ENCODE measurements at places on chromosomes 16 and 17.

GRCh38 chr16:53504665-53505064, 1.7 kb upstream of the AKTIP start:
- peak; percentile 17 for DNase-seq

GRCh38 chr16:28925386-28926228, 569 bp upstream of the RABEP2 start:
- peak; percentile 80 for DNase-seq

DNA sequence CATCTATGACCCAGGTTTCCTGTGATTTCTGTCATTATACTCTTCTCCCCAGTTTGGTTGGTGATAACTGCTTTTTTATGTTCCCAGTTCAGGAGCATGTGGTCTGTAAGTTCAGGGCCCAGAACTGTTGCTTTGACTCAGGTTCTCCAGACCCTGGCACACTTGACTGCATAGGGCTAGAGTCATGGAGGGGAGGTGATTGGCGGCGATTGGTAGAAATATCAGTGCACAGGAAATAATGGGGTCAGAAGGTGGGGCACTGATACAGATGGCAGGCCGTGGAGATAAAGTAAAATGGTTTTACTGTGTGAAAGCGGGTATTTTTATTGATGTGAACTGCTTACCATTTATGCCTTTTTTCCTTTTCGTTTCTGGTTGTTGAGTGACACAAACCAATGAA, 28.7 kb downstream of the TAC4 start:
- DNase-seq = no peak

GRCh38 chr16:53893731-53894435, 189.9 kb downstream of the FTO start:
- DNase-seq = peak; percentile 45

- no peak for DNase-seq
Observed at GRCh38 chr16:4879049-4879448, 31.8 kb downstream of the UBN1 start.

GRCh38 chr17:80695979-80696378, 151.3 kb downstream of the RPTOR start:
- DNase-seq = no peak

DNA sequence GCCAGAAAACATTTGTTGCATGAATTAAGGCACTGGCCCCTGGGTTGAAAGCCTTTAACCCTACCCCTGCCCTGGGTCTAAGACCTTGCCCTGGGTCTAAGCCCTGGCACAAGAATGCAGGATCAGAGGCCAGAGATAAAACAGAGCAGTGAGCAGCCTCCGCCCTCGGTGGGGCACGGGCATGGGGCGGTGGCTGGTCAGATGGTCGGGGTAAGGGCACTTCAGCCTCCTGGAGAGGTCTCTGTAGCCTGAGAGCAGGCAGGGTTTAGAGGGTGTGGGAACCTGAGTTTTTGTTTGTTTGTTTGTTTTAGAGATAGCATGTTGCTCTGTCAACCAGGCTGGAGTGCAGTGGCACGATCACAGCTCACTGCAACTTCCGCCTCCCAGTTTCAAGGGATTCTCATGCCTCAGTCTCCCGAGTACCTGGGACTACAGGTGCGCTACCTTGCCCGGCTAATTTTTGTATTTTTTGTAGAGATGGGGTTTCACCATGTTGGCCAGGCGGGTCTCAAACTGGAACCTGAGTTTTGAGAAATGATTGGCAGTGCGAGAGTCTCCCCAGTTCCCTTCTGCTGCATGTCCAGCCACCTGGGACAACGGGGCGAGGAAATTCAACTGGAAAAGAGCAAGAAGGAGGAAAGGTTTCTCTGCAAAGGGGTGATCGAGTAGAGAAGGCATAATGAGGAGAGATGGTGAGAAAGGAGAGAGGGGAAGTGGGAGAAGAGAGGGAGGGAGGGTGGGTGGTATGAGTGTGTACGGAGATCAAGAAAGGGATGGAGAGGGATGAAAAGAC, 27.7 kb downstream of the TNS4 start:
- no peak for DNase-seq

DNA sequence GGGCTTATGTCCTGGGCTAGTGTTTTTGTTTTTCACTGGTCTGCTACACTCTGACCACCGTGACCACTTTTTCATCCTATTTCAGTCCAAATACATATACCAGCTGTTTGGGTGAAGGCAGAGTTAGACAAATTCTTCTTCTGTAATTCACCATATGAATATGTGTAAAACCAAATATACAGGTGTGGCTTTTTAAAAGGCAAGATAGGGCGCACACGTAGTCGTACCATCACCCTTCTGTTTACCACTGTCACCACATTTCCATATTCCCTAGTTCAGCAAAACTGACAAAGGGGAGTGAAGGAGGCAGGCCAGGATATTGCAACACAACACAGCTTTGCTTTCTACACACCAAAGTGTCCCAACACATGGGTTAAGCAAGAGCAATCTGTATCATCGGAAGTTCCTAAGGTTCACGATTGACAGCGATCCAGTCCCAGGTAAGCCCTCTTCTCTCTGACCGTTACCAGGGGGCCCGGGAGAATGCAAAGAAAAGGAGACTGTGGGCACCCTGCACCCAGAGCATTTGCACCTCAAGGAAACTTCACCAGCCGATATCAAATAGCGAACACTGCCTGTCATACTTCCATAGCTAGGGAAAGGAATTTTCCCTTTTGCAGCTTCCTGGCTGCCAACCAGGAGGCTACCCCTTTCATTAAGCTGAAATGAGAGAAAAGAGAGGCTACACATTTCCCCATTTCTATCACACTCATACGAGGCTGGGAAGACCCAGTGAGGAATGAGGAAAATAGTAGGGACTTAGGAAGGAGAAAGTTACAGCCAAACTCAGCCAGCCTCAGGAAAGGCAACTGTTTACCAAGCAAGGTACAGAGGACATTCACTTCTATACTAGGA, 23.1 kb downstream of the CREBBP start:
- DNase-seq = no peak
